ENCODE measurements at places on chromosomes 2 and 18. TPM values are rescaled to one million over a fixed set of nuclear protein-coding genes. Genes with fewer than 3 reads are reported as not detected.

The SERPINB4 gene
- total RNA-seq: not detected

The HES6 gene
- 4.4 TPM for total RNA-seq

The DSG1 gene
- total RNA-seq: 0.83 TPM

The KCNF1 gene
- total RNA-seq: 0.20 TPM

The UCN gene
- total RNA-seq: 0.60 TPM

The PDCD1 gene
- 0.86 TPM for total RNA-seq

The STAT1 gene
- total RNA-seq: 57.6 TPM

- H3K4me3 ChIP-seq: no peak overlapping the region
- H3K4me1 ChIP-seq: no peaks in the 10 kb centered on the region
Measured at GRCh38 chr2:16244153-16244965, 304.0 kb downstream of the MYCN start.

GRCh38 chr2:34288016-34288415 is 688.9 kb upstream of the FAM98A start:
- H3K4me3 ChIP-seq: no peak overlapping the region
- no peaks in the 10 kb centered on the region for H3K36me3 ChIP-seq
- no peak overlapping the region for H3K27ac ChIP-seq
- H3K4me1 ChIP-seq: no peaks in the 10 kb centered on the region
- no peak for DNase-seq

DNA sequence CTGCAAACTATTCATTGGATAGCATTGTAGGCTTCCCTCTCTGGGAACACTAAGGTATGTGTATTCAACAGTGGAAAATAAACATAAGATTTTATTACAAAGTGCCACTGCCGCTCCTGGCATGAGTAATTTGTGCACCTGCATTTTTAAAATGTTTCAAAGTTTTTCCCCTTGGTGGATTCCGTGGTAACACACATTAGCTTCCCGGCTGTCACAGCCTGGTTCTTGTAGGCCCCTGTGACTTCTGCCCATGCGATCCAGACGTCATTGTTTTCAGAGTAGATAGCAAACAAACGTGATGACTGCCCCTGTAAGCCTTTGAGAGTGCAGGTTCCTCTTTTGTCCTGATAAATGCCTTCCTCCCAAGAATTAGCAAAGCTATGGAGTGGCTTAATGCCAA is 421.0 kb downstream of the ZNF521 start:
- no peak overlapping the region for H3K4me3 ChIP-seq
- no peak for DNase-seq
- no peaks in the 10 kb centered on the region for H3K27me3 ChIP-seq
- H3K27ac ChIP-seq: no peak overlapping the region

- H3K27me3 ChIP-seq: no peaks in the 10 kb centered on the region
- H3K27ac ChIP-seq: no peak overlapping the region
- H3K36me3 ChIP-seq: peaks cover 93% of the 10 kb centered on the region
- DNase-seq: no peak
- H3K4me3 ChIP-seq: no peak overlapping the region
Measured at GRCh38 chr2:222927600-222927999, 66.8 kb downstream of the ACSL3 start.

DNA sequence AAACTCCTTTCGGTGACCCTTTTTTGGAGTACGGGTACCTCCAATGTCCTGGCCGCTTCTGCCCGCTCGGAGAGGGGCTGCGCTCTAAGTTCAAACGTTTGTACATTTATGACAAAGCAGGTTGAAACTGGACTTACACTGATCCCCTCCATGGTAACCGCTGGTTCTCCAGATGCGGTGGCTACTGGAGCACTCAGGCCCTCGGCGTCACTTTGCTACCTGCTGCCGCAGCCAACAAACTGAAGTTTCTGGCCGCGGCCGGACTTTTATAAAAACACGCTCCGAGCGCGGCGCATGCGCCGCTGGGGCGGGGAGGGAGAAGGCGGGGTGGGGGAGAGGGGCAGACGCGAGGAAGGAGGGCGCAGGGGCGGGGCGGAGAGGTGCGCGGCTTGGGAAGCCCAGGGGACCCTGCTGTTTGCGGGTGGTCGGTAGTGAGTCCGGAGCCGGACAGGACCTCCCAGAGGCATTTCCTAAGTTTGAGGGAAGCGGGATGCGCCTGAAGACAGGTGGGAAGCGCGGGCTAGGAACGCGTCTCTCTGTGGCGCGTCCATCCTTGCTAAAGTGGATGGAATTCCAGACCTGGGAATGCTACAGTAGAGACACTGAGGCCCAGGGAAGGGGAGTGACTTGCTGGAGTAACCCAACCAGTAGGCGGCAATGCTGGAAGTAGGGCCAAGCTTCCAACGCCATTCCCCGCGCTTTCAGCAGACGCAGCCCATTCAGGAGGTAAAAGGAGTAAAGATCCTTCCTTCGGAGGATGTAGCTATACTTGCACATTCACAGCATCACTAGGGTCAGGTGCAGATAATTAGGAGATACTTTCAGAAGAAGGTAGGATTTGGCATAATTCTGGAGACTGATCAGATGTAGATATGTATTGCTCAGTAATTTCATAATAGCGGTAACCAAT is at the start of gene CXCR4:
TSS of gene CXCR4 (minus strand) at position 241 of the 910 bp plus-strand sequence. CDS start at position 152, 89 bp downstream.
- peaks cover 35% of the 10 kb centered on the region for H3K4me1 ChIP-seq
- DNase-seq: peak; percentile 73
- no peaks in the 10 kb centered on the region for H3K27me3 ChIP-seq
- H3K27ac ChIP-seq: peak within 1 kb of the TSS; percentile 63
- peak within 1 kb of the TSS; percentile 68 for H3K4me3 ChIP-seq

DNA sequence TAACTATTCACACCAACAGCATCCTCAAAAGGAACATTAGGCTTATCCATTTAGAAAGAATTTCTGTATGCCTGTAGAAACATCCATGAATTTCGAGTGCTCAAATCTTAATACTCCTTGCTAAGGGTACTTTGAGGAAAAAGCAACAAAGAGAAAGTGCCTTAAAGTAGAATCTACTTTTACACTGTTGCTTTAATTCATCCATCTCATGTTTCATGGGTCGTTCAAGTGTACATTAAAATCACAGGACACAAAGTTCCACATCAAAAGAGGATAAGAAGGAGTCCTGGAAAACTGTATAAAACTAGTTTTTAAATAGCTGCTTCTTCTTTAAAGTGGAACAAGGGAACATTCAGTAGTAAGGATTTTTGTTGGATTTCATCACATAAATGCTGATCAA is 54.5 kb downstream of the LRP1B start:
- no peaks in the 10 kb centered on the region for H3K4me1 ChIP-seq
- H3K27ac ChIP-seq: no peak overlapping the region
- H3K4me3 ChIP-seq: no peak overlapping the region
- H3K27me3 ChIP-seq: no peaks in the 10 kb centered on the region
- no peak for DNase-seq

- H3K4me3 ChIP-seq: no peak overlapping the region
- DNase-seq: no peak
- no peaks in the 10 kb centered on the region for H3K4me1 ChIP-seq
- no peak overlapping the region for H3K27ac ChIP-seq
- H3K36me3 ChIP-seq: no peaks in the 10 kb centered on the region
Measured at GRCh38 chr2:88885679-88886416, 194.4 kb downstream of the RPIA start.

DNA sequence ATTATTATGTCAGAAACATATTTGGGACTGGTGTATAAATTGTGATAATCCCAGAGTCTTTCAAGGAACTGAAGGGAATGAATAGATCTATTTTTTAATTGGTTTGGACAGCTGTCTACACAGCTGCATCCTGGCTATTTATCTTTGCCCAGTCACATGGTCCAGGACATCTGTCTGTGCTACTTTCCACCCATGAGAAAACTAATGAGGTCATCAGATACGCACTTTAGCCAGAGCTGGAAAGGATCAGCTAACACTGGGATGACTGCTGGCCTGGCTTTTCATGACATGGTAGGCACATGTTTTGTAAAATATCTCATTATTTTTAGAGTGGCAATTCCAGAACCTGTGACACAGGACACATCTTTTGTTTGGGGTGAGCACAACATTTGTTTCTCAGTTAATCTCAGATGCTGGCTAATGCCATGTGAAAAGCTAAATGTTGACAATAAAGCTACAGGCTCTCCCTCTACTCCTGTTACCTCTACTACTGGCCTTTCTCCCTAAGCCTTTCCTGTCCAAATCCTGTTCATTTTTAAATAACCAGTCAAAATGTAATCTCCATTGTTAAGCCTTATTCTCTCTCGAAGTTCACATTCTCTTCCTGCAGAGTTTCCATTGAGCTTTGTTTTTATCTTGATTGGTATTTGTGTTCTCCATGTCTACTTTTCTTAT is 500.7 kb downstream of the RIT2 start:
- H3K4me3 ChIP-seq: no peak overlapping the region
- DNase-seq: no peak
- H3K36me3 ChIP-seq: no peaks in the 10 kb centered on the region
- H3K4me1 ChIP-seq: peaks cover 13% of the 10 kb centered on the region
- H3K27ac ChIP-seq: no peak overlapping the region
- H3K27me3 ChIP-seq: no peaks in the 10 kb centered on the region

DNA sequence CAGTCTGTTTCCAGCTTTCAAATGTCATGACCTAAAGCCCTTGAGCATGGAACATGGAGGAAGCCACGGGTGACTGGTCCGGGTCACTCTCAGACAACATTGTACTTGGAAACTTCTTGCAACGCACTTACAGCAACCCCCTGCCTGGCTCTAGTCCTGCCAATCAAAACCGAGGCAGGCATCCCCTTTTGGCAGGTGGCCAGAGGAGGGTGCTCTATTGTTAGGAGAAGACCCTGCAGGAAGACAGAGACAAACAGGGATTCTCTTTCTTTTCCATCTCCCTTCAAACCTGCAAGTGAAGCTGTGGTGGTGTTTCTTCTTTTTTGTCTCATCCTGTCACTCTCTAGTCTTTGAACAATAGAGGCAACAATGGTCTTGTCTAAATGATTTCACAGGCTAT is 667.2 kb downstream of the ZEB2 start:
- no peak overlapping the region for H3K27ac ChIP-seq
- no peaks in the 10 kb centered on the region for H3K36me3 ChIP-seq
- H3K4me1 ChIP-seq: no peaks in the 10 kb centered on the region
- DNase-seq: no peak
- H3K27me3 ChIP-seq: no peaks in the 10 kb centered on the region

- no peaks in the 10 kb centered on the region for H3K27me3 ChIP-seq
- H3K36me3 ChIP-seq: peaks cover 6% of the 10 kb centered on the region
- no peak overlapping the region for H3K4me3 ChIP-seq
Measured at GRCh38 chr2:240510513-240511210, 47.1 kb downstream of the ANKMY1 start.

DNA sequence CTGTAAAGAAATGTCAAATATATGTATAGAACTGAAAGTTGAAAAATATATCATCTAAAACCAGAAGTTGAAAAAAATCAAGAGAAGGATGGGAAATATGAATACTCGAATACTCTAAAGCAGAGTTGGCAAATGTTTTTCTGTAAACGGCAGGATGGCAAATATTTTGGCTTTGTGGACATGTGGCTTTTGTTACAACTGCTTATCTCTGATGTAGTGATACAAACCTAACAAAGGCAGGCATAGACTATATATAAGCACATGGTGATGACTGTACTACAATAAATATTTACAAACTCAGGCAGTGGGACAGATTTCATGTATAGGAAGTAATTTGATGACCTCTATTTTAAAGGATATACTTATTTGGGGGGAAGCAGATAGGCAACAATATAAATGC is 224.6 kb upstream of the LRRTM4 start:
- no peak for DNase-seq
- H3K27me3 ChIP-seq: no peaks in the 10 kb centered on the region
- H3K27ac ChIP-seq: no peak overlapping the region
- no peaks in the 10 kb centered on the region for H3K36me3 ChIP-seq

- H3K4me1 ChIP-seq: peaks cover 23% of the 10 kb centered on the region
- no peak overlapping the region for H3K27ac ChIP-seq
- no peak overlapping the region for H3K4me3 ChIP-seq
- no peaks in the 10 kb centered on the region for H3K27me3 ChIP-seq
Measured at GRCh38 chr2:99864561-99865553, 277.5 kb downstream of the AFF3 start.

GRCh38 chr18:7165846-7166393 is 48.3 kb upstream of the LAMA1 start:
- no peak overlapping the region for H3K27ac ChIP-seq
- no peaks in the 10 kb centered on the region for H3K36me3 ChIP-seq
- DNase-seq: no peak
- H3K4me3 ChIP-seq: no peak overlapping the region
- H3K4me1 ChIP-seq: no peaks in the 10 kb centered on the region

GRCh38 chr2:62940697-62941096 is 109.9 kb upstream of the OTX1 start:
- no peak for DNase-seq
- no peak overlapping the region for H3K4me3 ChIP-seq
- no peaks in the 10 kb centered on the region for H3K36me3 ChIP-seq
- no peaks in the 10 kb centered on the region for H3K4me1 ChIP-seq
- no peak overlapping the region for H3K27ac ChIP-seq

GRCh38 chr18:50439460-50440015 is 64.7 kb downstream of the SKA1 start:
- no peaks in the 10 kb centered on the region for H3K27me3 ChIP-seq
- DNase-seq: no peak
- H3K27ac ChIP-seq: no peak overlapping the region
- no peak overlapping the region for H3K4me3 ChIP-seq
- H3K4me1 ChIP-seq: no peaks in the 10 kb centered on the region

All from heart left ventricle (tissue), 16 donors.